ENCODE measurements at places on chromosomes 6 and 20. TPM values are rescaled to one million over a fixed set of nuclear protein-coding genes. Genes with fewer than 3 reads are reported as not detected.

The COL11A2 gene
- 2.1 TPM for total RNA-seq

The FGD2 gene
- total RNA-seq, result 60.8 TPM

The DXO gene
- 19.6 TPM for total RNA-seq

The IPCEF1 gene
- total RNA-seq, result 3.8 TPM

The OR2B6 gene
- total RNA-seq, result not detected

The NOTCH4 gene
- 36.3 TPM for total RNA-seq

The TGM3 gene
- total RNA-seq, result 0.33 TPM

The GFRA4 gene
- not detected for total RNA-seq

The SLC17A2 gene
- total RNA-seq, result not detected

The ISM1 gene
- 2.3 TPM for total RNA-seq

The SIRPD gene
- total RNA-seq, result 2.2 TPM
